Stimulated activated CD8-positive, alpha-beta memory T cell treated with anti-CD3 and anti-CD28 coated beads, Interleukin-7, amount 100 ng/mL, for 1 hour (primary cell): ENCODE measurements at places on chromosomes 7 and 10.

GRCh38 chr10:45624724-45625123 lies 47.8 kb downstream of the ZFAND4 start:
- DNase-seq: no peak

GRCh38 chr7:131327049-131327625 lies 539 bp upstream of the MKLN1 start:
- DNase-seq: no peak

DNA sequence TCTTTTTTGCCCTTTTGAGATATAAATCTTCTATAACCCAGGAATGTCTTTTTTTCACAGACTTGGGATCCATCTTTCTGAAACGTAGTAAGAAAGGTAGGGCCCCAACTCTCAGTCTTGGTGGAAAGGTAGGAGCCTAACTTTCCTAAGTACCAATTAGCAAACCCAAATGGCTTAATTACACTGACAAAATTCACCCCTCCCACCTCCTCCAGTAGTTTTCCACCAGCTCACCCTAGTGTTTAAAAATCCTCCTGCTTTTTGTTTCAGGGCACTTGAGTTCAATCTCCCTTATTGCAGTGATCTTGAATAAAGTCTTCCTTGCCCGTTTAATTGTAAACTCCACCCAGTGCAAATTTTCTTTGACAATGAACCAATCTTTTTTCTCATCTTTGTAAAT lies 600.0 kb downstream of the PHTF2 start:
- no peak for DNase-seq

DNA sequence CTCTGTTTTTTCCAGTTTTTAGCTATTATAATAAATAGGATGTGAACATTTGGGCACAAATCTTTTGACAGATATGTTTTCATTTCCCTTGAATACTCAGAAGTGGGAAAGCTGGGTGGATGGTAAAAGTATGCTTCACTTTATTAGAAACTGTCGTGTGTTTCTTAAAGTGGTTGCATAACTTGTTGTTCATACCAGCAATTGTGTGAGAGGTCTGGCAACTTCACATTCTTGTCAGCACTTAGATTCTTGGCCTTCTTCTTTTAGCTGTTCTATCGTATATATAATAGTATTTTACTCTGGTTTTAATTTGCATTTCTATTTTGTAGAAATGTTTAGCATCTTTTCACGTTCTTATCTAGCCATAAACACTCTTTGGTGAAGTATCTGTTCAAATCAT lies 894.4 kb downstream of the KCNMA1 start:
- DNase-seq: no peak

DNA sequence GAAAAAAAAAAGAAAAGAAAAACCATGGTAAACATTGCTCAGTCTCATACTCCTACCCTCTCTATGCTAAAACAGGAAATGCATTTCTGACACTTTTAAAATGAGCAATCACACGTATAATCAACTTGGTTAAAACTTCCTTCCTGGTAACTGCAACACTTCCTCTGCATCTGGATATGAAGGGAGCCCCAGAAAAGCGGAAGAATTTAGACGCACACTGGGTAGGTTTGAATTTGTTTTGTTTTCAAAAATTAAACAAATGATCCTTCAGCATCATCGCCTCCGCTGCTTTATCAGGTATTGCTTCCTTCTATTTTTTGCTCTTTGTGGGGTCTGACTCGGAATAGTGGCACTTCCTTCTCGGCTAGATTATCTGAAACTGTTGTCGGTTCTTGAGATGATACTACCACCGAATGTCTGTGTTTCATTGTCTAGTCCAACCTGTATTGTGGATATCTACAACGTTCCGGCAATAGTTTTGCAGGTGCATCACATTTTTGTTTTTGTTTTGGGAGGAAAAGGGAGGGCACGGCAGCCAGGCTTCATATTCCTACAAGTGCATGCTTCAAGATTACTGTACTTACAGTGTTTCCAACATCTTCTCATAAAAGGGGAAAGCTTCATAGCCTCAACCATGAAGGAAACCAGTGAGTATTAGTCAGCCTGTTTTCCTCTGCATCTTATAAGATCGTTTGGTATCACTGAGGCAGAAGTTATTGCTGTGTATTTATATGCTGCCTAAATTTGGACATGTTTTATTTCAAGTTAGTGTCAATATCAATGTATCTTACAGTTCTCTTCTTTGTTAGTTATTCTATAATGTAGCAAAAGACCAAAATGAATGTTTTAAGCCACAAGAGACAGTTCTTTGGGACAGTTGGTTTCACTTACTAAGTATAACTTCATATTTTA lies at the start of gene PIK3CG:
TSS of gene PIK3CG (plus strand) at position 153 of the 912 bp plus-strand sequence. CDS start 2,280 bp downstream, outside the sequence.
- DNase-seq: no peak

DNA sequence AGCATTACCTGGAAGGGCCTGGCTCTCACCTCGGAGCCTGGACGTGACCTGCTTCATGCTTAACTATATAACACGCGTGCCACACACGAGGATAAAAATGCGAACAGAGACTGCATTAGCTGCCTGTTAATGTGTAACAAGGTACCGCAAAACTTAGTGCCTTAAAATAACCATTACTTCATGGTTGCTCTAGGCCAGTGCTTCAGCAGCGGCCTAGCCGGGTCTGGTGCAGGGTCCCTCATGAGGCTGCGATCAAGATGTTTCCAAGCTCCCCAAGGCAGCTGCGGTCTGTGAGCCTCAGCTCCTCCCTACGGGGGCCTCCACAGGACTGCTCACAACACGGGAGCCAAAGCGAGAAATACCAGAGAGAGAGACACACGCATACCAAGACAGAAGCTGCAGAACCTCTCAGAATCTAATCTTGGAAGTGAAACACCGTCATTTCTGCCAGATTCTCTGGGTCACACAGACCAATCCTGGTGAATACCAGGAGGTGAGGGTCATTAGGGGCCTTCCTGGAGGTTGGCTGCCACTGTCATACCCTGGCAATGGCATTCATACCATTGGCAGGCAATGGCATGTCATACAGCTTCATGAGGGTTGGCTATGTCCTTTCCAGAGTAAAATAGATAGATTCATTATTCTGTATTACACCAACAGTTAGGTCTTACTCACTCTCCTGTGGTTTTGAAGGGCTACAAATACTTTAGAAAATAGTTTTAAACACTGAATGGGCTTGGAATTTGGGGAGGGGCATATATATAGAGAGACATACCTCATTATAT lies 94.5 kb downstream of the HIPK2 start:
- DNase-seq: no peak

DNA sequence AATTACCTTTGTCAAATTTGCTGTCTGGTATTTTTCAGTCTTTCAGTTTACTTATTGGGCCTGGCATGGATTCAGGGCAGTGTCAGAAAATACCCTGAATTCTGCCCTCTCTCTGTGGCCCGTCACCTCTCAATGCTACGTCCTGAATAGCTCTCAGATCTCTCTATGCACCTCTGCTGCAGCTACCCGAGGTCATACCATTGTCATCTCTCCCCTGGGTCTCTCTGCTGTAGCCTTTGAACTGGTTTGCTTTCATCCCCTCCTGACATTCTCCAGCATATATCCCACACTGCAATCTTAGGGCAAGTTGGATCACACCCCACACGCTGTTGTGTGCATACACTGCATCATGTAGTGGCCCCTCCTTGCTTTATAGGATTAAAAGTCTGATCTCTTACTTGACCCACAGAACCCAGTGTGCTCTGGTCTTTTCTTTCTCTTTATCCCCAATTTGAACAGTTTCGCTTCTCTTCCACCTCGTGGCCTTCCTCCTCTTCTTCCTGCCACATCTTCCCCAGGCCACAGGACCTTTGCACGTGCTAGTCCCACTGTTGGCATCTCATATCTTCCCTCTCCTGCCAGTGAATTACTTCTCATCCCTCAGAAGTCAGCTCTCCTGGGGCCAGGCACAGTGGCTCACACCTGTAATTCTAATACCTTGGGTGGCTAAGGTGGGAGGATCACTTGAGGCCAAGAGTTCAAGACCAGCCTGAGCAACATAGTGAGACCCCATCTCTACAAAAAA lies 372.9 kb downstream of the GALNT17 start:
- no peak for DNase-seq
